ENCODE measurements at places on chromosomes 13 and 19.

DNA sequence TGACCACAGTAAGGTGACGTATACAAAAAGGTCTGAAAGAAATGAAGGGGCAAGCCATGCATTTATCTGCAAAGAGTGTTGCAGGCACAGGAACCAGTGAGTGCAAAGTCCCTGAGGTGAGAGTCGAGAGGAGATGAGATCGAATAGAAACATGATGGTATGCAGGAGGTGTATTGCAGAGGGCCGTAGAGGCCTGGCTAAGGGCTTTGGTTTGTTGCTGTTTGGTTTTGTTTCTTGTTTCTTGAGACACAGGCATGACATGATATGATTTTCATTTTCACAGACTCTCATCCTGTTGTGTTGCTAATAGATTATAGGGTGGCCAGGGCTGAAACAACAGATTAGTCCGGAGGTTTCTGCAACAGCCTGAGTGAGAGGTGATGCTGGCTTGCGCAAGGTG, 80.4 kb downstream of the HSPH1 start:
- DNase-seq, result no peak

DNA sequence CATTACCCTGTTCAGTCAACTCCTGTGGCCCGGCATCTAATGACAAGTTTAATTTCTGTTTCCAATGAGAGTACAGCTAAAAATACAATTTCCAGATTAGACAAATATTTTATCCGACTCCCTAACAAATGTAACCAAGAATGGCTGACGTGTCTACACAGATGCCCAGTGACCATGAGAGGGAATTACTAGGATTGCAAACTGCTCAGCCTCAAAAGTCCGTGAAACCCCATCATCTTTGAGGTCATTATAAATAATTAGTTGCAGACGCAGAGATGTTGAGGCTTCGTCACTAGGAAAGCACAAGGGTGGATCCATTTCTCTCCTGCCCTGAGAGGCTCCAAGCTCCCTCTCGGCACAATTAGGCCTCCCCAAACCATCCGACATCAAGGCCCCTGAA, 104.1 kb upstream of the ZNF507 start:
- DNase-seq, result no peak

GRCh38 chr13:107375701-107376340, 807.9 kb upstream of the ARGLU1 start:
- DNase-seq, result no peak

DNA sequence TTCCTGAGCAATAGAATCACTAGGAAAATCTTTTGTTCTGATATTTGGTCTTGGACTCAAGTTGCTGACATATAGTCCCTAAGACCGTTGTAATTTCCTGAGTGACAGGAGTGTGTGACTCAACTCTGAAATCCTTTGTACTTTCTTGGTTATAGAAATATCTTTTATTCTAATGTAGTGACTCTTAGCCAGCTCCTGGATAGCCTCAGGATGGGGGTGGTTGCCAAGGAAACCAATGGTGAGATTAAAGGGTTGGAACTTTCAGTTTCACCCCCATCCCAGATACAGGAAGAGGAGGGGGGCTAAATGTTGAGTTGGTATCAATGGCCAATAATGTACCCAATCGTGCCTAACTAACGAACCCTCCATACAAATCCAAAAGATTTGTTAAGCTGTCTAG, 41.8 kb downstream of the MBD3L2B start:
- no peak for DNase-seq

- DNase-seq, result no peak
Observed at GRCh38 chr13:107251341-107251740, 683.4 kb upstream of the ARGLU1 start.

DNA sequence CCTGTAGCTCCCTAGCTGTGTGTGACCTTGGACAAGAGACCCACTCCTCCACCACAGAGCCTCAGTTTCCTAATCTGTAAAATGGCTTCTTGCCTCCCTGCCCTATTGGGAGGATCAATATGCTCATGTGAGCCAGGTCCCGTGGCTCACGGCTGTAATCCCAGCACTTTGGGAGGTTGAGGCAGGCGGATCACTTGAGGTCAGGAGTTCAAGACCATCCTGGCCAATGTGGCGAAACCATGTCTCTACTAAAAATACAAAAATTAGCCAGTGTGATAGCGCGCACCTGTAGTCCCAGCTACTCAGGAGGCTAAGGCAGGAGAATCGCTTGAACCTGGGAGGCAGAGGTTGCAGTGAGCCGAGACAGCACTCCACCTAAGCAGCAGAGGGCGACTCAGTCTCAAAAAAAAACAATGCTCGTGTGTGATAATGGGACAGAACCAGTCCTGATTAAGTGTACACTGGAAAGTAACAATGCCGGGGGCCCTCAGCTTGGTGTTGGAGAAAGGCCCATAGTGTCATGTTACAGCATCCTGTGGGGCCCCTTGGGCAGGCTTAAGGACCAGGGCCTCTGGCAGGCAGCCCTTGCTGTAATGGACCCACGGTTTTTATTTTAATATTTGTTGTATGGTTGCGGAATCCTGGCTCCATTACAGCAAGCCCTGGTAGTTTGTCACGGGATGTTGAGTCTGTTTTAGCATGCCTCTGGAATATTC, 6.8 kb downstream of the RPS11 start:
- peak; percentile 43 for DNase-seq

DNA sequence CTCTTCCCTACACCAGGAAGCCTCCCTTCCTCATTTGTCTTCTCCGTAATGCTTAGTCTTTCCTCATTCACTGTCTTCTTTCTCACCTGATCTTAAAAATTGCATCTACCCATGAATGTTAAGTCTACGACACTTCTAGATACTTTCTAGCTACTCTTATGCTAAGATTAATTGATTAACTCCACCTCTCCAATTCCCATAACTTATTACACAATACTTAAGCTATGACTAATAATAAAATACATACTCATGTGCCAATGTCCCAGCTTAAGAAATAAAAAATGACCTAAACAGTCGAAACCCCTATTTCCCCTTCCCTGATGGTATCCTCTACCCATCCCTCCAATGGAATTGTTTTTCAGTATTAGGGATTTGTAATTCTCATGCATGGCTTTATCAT, 22.8 kb upstream of the ZNF527 start:
- DNase-seq, result no peak

- DNase-seq, result no peak
Observed at GRCh38 chr13:75795274-75795673, 159.1 kb downstream of the LMO7 start.

- no peak for DNase-seq
Observed at GRCh38 chr13:61838568-61838967, 422.9 kb upstream of the PCDH20 start.

- DNase-seq, result no peak
Observed at GRCh38 chr19:10858204-10858828, 10.1 kb downstream of the C19orf38 start.

DNA sequence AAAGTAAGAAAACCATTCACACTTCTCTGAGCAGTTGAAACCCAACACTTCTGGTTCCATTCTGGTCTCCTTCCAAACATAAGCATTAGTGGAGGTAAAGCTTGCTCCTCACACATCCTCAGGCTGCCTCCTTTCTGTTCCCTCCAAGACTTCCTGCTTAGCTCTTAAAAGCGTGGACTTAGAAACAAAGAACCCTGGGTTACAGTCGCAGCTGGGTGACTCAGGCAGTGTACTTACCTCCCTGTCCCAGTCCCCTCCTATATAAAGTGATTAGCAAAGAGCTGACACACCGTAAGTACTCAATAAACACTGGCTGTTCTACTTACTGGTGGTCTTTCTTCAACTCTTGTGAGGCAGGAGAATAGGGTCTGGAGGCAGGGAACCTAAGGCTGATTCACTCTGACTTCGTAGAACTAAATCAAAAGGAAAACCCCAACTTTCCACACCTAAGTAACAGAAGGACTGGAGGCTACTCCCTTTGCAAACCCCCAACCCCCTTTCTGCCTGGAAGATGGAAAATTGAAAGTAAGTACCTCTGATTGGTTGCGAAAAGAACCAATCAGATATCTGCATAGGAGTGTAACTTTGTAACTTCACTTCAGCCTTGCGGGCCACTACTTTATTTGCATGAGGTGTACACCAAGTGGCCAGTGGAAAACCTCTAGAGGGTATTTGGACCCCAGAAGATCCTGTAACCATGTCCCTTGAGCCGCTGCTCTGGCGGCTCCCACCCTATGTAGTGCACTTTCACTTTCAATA, 165.4 kb downstream of the SUCLA2 start:
- no peak for DNase-seq

GRCh38 chr13:98484289-98485219, 92.4 kb downstream of the STK24 start:
- peak; percentile 90 for DNase-seq

DNA sequence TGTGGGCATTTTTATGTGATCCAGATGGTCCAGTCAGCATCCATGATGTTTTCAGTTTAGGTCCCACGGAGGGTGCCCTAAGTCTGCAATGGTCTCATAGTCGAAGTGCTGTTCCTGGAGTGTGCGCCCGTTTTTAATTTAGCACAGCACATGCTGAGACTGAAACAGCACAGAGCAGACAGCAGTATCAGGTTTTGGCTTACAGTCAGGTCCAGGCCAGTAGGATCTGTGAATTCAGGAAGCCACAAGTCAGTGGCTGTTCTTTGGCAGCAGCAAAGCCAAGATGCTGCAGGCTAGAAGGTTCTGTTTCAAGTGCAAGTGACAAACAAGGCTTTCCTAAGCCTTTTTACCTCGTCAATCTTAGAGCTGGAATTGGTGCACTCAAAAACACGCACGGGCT, 18.3 kb downstream of the FBXO27 start:
- no peak for DNase-seq

DNA sequence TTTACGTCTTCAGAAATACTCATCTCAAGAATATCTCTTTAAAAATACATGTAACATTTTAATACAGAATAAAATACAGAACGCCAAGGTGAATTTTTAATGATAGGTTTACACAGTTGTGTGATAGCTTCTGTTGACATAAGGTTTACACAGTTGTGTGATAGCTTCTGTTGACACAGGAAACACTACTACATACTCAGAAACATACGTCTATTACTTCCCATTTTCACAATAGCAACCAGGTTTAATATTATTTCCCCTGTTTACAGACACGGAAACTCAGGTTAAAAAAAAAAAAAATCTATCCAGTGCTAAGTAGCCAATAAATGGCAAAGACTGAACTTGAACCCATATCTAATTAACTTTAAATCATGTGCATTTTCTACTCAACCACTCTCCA, 571.2 kb downstream of the LIG4 start:
- DNase-seq, result no peak

GRCh38 chr13:29907670-29908069, 57.3 kb upstream of the UBL3 start:
- DNase-seq, result no peak

DNA sequence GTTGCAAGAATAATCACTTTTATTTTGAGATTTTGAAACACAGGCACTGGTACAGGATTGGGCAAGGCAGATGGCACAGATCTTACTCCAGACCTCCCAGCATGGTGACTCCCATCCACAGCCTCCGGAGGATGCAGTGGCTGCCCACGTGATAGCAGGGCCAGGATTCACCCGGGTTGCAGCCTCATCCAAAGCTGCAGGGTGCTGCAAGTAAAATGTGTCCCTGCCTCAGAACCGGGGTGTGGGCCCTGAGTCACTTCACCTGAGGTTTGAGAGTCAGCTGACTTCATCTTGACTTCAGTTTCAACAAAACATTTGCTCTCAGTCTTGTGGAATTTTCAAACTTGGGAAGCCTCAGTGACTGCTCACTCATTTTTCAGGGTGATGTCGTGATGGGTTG, 201.9 kb downstream of the FGF9 start:
- DNase-seq, result no peak

DNA sequence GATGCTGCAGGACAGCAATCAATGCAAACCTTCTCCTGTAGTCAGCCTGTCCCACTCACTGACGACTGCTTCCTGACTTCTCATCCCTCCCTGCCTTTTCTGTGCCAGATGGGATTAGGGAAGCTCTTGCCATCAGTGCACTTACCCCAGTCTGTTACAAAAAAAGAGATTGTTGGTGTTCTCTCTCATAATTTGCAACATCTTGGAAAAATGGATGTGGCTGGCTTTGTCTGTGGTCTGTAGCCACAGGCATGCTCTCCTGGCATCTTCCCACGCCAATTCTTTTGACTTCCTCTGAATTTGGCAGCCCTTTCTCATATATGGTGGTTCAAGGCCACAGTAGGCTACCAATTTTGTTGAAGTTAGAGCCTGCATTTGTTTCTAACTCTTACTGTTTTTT, 11.6 kb upstream of the HTR2A start:
- DNase-seq, result no peak

DNA sequence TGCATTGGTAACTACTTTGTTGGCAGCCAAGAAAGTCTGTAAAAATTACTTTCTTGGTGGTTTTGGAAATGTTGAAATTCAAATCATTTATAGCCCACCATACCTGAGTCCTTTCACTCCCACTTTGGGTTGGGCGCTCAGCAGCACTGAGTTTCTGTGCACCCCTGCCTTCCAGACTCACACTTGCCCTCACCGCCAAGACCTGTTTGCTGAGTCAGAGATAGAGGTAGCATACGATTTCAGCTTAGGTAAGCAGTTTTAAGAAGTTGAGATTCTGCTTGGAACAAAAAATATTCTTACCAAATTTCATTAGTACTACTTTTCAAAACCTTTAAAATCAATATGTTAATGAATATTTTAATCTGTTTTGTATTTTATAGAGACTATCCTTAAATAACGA, 12.6 kb downstream of the MPHOSPH8 start:
- DNase-seq, result no peak

GRCh38 chr19:53908106-53908934, 758 bp upstream of the CACNG7 start:
- no peak for DNase-seq

DNA sequence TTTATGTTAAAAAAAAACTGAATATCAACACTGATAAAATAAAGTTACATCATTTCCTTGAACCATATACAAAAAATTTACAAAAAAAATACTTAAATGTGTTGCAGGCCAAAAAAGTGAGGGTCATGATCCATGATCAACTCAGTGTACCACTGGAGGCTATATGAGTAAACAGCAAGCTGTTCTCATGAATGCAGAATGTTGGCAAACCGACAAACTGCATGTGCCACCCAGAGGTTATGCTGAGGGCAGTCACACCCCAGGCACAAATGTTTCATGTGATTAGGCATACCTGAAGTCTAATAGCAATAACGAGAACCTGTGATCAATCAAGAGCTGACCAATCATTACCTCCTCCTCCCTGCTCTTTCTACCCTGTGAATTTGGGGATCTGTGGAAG, 91.9 kb downstream of the ZNF431 start:
- DNase-seq, result no peak

DNA sequence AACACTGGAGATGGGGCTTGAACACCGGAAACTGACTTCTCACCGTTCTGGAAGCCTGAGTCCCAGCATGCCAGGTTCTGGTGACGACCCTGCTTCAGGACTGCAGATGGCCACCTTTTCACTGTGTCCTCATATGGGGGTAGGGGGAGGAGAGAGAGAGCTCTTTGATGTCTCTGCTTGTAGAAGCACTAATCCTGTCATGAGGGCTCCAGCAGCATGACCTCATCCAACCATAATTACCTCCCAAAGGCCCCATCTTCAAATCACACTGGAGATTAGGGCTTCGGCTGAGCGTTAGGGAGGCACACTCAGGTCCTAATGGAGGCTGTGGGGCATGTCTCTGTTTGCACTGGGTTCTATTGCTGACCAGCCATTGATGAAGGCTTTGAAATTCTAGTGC, 255.3 kb downstream of the TEX29 start:
- DNase-seq, result no peak

GRCh38 chr19:11587302-11587974, 9.8 kb upstream of the ZNF627 start:
- DNase-seq, result peak; percentile 81

GRCh38 chr13:34620074-34620850, 321.8 kb upstream of the NBEA start:
- no peak for DNase-seq

GRCh38 chr13:98978280-98978679, 416 bp upstream of the DOCK9 start:
- DNase-seq, result no peak

All from transverse colon (tissue), 4 donors.